GM10248 (cell line): ENCODE measurements at places on chromosomes 5 and 9.

DNA sequence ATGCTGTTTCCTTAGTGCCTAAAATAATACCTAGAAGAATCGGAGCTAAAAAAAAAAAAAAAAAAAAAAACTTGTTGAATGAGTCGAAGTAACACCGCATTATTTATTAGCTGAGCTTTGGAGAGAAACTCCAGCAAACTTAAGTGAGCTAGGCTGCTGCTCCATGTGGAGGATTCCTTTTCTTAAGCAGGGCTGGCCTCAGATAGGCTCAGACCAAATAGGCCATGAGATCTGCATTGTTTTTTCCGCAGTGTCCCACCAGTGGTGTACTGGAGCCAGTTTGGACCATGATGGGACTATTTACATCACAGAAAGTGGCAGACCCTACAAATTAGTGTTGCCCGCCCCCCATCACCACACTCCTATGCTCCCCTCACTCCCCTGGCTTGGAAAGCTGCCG lies 341.4 kb downstream of the DTWD2 start:
- no peak for DNase-seq

DNA sequence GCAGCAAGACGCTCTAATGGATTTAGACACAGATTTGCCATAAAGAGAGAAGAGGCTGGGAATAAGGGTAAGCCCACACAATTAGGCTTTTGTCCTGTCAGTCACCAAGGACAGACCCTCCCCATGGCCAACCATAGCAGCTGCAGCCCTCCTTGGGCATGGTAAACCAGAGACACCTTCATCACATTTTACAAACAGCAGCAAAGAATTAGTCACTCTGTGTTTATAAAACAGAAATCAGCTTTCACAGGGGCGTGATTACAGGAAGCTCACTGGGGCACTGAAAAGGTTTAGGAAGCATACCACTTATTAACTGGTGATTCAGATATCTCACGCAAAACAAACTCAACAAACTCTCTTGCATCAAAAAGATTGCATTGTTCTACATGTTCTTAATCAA lies 37.3 kb upstream of the ZNF622 start:
- DNase-seq = no peak

DNA sequence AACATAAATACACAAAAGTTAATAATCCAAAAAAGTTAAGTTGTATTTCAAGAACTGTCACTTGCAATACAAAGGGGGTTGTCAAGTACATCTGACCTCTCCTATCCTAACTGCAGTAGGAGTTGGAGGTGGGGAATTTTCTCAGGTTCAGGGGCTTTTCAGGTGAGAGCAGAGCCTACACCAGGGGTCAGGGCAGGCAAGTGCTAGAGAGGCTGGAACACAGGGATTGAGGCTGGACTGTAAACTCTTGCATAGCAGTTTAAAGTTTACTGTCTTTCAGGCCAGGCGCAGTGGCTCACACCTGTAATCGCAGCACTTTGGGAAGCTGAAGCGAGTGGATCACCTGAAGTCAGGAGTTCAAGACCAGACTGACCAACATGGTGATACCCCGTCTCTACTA lies 25.4 kb upstream of the RASGRF2 start:
- DNase-seq = no peak

GRCh38 chr9:103552712-103553111 lies 541.4 kb upstream of the SMC2 start:
- no peak for DNase-seq

GRCh38 chr9:127178686-127179632 lies 56.5 kb upstream of the ANGPTL2 start:
- no peak for DNase-seq

DNA sequence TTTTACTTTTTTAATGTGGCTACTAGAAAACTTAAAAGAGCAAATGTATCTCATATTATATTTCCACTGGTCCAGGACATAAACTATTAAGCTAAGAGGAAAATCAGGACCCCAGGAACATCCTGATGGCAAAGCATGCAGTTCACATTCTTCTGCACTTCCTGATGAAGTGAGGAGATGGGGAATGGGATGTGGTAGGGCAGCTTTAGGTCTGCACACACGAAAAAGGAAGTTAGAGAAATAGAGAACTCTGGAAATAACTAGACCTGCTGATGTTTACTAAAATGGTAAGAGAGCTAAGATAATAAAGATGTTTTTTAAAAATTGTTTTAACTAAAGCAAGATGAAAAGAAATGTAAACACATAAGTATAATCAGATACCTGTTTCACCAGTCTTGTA lies 39.7 kb upstream of the NIPBL start:
- no peak for DNase-seq

GRCh38 chr9:126986506-126986951 lies 71.9 kb downstream of the RALGPS1 start:
- DNase-seq = no peak

- DNase-seq = no peak
These were observed 502.8 kb downstream of the LRRC70 start for GRCh38 chr5:63081402-63081801.

DNA sequence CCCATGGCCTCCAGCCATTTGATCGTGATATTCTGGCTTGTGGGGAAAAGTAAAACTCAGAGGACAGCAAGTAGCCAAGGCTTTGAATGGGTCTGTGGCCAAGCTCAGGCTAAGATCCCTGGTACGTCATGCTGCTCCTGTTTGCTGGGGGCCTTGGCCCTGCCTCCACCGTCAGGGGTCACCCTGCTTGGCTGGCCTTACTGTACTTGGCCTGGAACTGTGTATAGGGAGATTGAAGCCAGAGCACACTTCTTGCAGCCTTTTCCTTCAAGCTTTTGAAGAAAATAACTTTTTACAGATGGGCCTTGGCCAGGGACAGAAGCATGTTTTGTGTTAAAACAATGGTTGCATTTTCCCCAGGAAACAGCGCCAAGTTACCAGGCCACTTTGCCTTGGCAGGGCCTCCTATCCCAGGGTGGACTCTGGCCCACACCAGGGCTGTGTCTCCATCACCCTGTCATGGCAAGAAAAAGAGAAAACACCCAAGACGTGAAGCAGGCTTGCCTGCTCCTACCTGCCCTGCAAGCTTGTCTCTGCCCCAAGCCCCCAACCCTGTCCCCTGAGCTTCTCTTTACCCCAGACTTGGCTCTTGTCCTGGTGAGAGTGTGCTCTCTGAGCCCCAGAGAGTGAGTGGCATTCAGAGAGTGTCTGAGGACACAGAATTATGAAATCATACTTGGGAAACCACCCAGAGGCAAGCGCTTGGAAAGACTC lies 286.9 kb downstream of the GADD45G start:
- DNase-seq = no peak

DNA sequence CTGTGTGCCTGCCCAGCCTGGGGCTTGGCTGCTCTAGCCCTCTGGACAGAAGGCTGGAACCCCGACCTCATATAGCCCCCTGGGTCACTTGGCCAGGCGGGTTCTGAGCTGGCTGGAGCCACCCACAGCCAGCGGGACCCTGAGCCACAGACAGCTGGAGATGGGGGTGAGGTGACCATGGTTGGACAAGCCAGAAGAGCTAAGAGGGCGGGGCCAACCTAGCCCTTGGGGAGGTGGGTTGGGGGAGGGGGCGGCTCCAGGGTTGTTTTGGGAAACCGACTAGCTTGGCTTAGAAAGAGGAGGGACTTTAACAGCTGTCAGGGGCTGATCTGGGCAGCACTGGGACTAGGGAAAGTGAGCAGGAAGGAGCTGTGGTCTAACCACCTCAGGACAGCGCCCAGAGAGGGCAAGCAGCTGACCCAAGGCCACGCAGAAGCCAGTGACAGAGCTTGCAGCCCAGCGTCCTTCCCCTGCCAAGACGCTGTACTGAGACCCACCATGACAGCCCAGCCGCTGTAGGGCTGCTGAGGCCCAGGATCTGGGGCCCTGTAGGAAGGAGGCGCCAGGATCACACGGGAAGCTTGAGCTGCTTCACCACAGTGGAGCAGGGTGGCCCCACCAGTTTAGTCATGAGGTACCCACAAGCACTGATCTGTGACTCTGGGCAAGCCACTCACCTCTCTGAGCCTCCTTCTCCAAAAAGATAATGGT lies 2.2 kb downstream of the AIF1L start:
- no peak for DNase-seq

DNA sequence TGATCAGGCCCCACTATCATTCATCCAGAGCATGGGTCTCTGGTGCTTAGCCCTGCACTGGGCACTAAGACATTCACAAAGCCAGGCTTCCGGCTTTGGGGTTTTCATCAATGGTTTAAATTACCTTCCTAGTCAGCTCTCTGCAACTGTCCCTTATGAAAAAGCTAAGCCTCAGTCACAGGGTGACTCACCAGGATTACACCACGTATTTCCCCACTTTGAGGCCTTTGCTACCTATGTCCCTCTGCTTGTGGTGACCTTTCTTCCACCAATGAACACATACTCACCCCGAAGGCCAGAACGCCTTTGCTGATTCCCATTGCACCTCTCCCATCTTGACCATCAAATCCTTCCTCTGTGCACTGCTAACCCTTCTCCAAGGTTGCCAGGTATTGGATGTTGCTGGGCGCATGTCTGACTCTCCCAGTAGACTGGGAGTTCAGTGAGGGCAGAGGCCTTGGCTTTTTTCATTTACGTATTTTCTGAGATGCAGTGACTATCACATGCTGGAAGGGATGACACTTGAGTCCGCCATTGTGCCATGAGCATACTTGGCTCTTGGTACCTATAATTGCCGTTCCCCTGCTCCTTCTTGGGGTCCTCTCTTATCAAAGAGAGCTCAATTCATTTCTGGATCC lies 58.7 kb upstream of the TNFSF8 start:
- DNase-seq = peak; percentile 28

GRCh38 chr9:109213285-109214121 lies 46.5 kb upstream of the FRRS1L start:
- DNase-seq = no peak

DNA sequence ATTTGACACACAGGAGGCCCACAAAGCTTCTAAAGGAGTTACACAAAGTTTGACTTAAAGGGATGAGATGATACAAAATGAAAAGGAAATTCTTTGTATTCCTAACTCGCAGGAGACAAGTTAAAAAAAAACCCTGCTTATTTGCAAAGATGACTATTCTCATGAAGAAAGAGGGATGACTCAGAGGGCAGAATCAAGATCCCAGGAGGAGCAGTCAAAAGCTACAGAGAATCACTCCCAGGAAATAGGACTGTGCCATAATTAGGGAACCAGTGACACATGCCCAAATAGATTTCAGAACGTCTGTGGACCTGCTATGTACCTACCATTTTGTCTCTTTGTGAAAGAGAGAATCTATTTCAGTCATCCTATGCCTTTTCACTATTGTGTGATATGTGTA lies 103.5 kb upstream of the ARRDC3 start:
- no peak for DNase-seq

- DNase-seq = no peak
These were observed 29.6 kb upstream of the OTULINL start for GRCh38 chr5:14552017-14552416.

GRCh38 chr9:68480807-68481206 lies 59.9 kb downstream of the TMEM252 start:
- no peak for DNase-seq

DNA sequence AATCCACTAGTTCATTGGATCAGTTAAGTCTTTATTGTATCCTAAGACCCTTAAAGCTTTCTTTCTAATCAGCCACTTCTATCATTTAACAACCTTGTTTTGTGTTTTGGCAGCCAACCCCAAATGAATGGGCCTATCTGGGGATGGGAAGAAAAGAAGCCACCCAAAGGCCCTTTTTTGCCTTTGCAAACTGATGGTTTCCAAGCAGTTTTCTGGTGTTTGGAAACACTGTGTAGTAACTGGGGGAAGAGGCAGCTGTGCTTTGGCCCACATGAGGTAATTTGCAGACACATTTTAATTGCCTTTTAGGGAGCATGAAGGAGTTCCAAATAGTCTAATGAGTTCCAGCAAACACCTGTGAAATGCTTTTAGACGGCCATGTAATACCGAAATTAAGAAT lies 1751.3 kb upstream of the WWC1 start:
- no peak for DNase-seq

GRCh38 chr5:142922223-142922952 lies 152.2 kb downstream of the ARHGAP26 start:
- peak; percentile 49 for DNase-seq

DNA sequence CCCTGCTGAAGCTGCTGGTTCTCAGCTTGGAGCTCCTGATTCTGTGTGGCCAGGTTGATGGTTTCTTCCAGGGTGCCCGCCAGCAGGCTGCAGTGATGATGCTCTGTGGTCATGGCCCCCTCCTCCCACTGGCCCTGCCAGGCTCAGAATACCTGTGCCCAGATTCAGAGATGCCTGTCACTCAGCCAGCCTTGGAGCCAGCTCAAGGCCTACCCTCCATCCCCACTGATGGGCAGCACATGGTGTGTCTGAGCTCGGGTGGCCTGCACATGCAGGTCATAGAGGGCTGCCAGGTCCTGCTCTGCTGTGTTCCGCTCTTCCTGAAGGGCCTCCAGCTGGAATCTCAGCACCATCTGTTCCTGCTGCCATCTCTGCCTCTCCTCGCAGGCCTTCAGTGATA lies 5.4 kb downstream of the SLC35A4 start:
- DNase-seq = no peak

- DNase-seq = no peak
These were observed 297.2 kb downstream of the MED10 start for GRCh38 chr5:6080930-6081726.

DNA sequence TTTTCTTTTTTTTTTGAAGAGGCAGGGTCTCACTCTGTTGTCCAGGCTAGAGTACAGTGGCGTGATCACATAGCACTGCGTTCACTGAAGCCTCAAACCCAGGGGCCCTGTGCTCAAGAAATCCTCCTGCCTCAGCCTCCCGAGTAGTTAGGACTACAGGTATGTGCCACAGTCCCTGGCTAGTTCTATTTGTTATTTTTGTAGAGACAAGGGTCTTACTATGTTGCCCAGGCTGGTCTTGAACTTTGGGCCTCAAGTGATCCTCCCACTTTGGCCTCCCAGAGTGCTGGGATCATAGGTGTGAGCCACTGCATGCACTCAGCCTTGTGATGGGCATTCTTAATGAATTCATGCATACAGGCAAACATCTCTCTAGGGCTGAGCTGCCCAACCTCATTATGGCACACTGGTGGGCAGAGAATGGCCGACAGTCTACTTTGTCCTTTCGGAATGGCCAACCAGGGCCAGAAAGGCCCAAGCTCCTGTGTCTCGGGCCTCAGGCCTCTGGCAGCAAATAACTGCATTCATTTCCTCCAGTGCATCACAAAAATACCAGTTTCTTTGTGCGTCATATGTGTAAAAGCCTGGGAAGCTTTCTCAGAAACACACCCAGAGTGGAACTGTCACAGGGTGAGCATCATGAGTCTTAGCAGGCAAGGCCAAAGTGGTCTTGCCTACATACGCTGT lies 27.2 kb downstream of the ANXA6 start:
- DNase-seq = no peak

DNA sequence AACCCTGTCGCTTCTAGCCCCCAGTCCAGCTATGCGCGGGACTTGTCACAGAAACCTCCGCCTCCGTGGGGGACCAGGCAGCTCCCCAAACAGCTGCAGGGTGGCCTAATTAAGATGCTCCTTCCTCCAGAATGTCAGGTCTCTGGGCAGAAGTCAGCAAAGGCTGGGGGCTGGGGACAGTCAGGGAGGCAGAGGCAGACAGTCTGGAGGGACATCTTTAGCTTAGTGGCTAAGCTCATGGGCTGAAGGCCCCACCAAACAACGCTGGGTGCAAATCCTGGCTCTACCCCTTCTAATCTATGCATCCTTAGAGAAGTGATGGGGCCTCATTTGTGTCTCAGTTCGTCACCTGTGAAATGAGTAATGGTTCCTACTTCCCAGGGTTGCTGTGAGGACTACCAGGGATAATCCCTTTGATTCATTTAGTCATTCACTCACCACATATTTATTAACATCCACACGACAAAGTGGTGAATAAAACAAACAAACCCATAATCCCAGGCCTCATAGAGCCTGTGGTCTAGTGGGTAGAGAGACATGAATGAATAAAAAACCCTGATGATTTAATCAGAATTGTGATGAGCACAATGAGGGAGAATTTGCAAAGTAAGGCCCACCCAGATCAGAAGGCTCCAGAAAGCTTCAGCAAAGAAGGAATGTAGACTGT lies 20.2 kb upstream of the MED27 start:
- DNase-seq = no peak
